ENCODE measurements at places on chromosomes 3 and 15.

DNA sequence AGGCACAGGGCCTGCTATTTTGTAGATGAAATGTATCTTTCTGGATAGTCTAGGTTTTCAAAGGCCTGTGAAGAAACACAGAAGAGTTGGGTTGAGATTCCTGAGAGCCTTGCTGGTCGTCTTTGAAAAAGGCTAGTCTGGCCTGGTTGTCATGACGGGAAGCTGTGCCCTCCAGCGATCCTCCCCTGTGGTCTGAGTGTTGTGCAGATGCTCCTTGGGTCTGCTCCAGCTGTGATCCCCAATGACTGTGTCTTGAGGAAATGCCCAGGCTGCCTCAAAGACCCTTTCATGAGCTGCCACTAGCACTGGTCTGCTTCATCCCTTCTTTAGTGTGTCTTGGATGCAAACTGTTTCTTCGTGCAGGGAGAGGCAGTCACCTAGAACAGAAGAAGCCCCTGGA is 111.0 kb upstream of the SYNPR start:
- no peak for DNase-seq

- DNase-seq = no peak
Observed at GRCh38 chr15:77991029-77991406, 86.5 kb downstream of the TBC1D2B start.

- DNase-seq = no peak
Observed at GRCh38 chr15:59313641-59314332, 58.9 kb downstream of the MYO1E start.

DNA sequence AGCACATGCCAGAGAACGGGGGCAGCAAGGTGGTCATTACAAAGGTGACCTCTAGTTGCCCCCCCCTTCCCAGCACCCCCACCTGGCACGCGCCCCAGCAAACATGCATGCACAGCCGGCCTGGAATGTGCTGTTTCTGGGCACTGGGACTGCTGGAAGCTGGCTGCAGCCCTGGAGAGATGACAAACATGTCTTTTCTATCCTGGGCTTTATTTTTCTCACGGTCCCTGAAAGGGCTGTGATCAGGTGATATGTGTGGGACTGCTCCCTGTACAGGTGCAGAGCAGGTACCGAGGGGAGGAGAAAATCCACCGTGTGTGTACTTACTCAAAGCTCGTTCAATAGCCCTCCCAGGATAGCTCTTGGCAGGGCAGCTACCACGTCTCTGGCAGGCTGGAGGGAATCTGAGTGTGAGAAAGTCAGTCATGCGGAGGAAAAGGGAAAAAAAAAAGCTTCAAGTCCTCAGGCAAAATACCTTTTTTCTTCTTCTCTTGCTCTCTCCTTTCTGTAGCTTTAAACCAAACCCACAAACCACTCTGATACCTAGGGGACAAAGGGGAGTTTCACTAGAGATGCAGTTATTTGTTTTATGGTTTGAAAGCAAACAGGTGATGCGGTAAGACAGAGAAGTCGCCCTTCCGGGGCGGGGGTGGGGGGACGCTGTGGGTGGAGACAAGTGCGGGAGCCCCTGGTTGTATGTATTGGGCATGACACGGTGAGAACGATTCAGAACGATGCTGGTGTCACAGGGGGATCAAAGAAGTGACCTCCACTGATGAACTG is 5.0 kb upstream of the HES1 start:
- DNase-seq = no peak

DNA sequence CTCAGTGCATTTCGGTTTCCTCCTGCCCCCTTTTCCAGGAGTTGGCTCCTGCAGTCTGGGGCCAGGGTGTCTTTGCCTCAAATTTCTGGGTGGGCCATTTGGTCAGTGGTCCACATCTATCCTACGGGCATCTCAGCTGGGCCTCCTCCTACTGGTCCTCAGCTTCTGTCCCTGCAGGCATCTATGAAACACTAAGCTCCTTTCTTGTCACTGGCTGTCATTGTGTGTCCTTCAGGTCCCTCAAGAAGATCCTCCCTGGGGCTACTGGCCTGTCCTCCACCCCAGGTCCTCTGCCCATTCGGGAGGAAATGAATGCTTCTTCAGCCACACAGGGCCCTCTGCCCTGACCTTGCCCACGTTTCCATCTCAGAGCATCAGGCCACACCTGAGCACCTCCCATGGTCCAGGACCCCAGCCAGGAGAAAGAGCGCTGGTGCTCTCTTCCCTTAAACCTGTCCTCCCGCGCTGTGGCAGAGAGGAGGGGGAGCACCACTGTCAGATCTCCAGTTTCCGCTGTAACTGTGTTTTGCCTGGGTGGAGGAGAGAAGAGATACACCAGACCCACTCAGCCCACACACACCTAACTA is 1.8 kb downstream of the PRR23E start:
- DNase-seq = no peak

DNA sequence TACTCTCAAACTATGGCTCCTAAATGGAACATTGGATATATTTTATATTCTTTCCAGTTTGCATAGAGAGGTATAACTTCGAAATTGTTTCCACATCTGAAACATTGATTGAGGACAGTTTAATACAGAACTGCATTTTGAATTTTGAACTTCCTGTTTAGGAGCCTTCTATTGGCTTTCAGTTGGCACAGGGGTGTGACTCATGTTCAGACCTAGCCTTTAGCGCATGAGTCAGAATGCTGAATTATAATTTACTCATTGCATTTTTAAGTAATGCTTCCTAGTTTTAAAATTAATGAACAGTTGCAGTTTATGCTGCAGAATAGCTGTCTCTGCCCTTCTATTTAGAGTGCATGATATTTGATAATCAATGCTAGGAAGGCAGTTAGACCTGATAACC is 751.7 kb downstream of the CADM2 start:
- DNase-seq = no peak

GRCh38 chr3:53236112-53236841 is 19.5 kb downstream of the TKT start:
- no peak for DNase-seq

- no peak for DNase-seq
Observed at GRCh38 chr3:31213869-31214486, 318.7 kb upstream of the STT3B start.
